ENCODE measurements at places on chromosomes 1 and 21. TPM values are rescaled to one million over a fixed set of nuclear protein-coding genes. Genes with fewer than 3 reads are reported as not detected.

- DNase-seq: no peak
Measured at GRCh38 chr1:174169342-174169741, 10.0 kb downstream of the RABGAP1L start.

DNA sequence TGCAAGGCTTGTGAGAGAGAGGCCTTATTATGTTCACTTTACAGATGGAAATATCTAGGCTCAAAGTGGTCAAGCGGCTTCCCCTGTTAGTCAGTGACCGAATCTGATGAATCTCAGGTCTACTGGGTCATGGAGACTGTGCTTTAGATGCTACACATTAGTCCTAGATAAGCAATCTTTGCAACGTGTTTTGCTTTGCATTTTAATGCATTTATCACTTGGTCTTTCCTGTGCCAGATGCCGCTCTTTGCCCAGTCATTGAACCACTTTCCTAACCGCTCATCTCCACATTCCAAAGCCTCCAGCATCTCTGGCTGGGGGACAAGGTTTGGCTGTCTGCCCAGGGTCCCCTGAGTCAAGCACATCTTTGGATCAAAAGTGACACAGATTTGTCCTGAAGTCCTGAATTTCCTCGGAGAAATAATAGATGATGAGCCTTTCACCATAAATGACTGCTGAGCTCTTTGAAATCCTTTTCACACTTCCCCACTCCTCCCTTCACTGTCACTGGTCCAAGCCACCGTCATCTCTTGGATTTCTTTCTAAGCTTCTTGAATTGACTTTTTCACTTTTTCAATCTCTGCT lies 96.0 kb upstream of the USP24 start:
- DNase-seq: no peak

GRCh38 chr1:119865627-119866026 lies 30.7 kb downstream of the ADAM30 start:
- no peak for DNase-seq

DNA sequence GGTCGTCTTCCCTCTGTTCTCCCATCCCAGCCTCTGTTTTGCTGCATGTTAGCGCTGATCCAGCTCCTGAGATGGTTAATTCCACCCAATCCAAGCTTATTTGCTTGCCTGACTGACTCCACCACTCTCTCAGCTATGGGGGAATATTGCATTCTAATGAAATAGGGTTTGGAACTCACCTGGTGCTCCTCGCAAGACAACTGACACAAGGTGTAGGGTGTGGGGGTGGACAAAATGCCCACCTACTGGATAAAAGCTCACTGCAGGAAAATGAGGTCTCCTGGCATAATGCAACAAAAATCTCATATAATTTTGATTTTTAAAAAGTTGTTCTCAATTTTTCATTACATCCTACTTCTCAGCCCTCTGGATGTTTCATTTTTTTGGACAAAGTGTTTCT lies 259.0 kb downstream of the ZNF648 start:
- no peak for DNase-seq

- no peak for DNase-seq
Measured at GRCh38 chr1:169129109-169129784, 22.8 kb downstream of the ATP1B1 start.

DNA sequence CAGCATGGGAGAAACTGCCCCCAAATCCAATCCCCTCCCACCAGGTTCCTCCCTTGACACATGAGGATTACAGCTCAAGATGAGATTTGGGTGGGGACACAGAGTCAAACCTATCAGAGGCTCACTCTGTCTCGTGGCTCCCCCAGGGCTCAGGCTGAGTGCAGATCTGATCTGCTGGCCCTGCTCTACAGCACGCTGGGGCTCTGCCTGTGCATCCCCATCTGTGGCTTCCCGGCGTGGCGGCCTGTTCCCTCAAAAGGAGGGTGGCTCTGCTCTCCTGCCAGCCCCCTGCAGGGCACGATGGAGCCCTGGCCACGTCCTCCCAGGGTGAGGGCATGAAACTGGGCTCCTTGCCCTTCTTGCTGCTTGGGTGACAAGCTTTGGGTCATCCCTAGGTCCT lies 19.8 kb upstream of the SMYD3 start:
- DNase-seq: no peak

LCE6A gene
- total RNA-seq: not detected

MLLT11 gene
- total RNA-seq: 0.27 TPM

All from Peyer's patch (tissue), 4 donors.